Activated CD8-positive, alpha-beta memory T cell treated with anti-CD3 and anti-CD28 coated beads, Interleukin-2, amount 10 ng/mL, durations not matched to agents 7 days and 5 days (primary cell): ENCODE measurements at places on chromosomes 7 and 10. TPM values are rescaled to one million over a fixed set of nuclear protein-coding genes. Genes with fewer than 3 reads are reported as not detected.
A peak's percentile ranks its signal among the peaks of the same experiment; 100 is the strongest.

DNA sequence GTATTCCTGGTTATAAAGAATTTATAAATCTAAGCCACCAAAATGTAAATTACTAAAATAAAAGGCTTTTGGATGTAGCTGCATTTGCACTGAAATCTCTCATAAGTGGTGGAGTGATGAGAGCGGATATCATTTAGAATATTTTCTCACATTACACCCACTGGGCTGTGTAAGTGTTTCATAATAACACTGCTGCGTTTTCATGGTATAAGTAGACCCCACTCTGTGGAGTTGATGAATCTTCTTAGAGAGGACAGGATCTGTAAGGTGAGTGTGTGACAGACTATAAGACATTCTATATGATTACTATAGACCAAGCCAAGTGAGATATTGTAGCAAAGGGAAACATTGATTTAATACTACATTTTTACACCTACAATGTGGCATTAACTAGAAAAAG is 1024.1 kb upstream of the LRRN3 start:
- no peak for DNase-seq
- H3K4me1 ChIP-seq: no peaks in the 10 kb centered on the region
- no peaks in the 10 kb centered on the region for H3K36me3 ChIP-seq
- no peak overlapping the region for H3K4me3 ChIP-seq

- no peak overlapping the region for H3K27ac ChIP-seq
- no peak for DNase-seq
- no peaks in the 10 kb centered on the region for H3K27me3 ChIP-seq
Measured at GRCh38 chr7:18948521-18948920, 168.9 kb downstream of the TWIST1 start.

DNA sequence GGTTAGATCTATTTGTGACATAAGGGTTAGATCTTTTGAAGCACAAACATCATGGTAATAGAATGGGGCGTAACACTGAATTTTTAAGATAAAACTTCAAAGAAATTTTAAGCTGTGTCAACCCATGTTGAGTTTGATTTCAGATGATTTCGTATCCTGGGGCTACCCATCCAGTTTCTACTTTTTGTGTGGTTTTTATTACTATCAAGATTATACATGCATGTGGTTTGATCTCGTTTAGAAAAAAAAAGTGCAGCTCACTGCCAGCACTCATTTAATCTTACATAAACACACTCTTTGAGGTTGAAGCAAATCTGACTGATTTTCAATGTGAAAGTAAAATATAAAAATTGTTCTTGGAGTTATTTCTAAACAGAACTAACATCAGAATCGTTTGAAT is 140.8 kb upstream of the GRB10 start:
- no peaks in the 10 kb centered on the region for H3K4me1 ChIP-seq
- no peak overlapping the region for H3K27ac ChIP-seq
- H3K4me3 ChIP-seq: no peak overlapping the region
- DNase-seq: no peak
- peaks cover 4% of the 10 kb centered on the region for H3K27me3 ChIP-seq

- no peaks in the 10 kb centered on the region for H3K36me3 ChIP-seq
- no peaks in the 10 kb centered on the region for H3K4me1 ChIP-seq
- H3K4me3 ChIP-seq: no peak overlapping the region
- H3K27ac ChIP-seq: no peak overlapping the region
Measured at GRCh38 chr10:1185911-1186682, 129.9 kb downstream of the WDR37 start.

DNA sequence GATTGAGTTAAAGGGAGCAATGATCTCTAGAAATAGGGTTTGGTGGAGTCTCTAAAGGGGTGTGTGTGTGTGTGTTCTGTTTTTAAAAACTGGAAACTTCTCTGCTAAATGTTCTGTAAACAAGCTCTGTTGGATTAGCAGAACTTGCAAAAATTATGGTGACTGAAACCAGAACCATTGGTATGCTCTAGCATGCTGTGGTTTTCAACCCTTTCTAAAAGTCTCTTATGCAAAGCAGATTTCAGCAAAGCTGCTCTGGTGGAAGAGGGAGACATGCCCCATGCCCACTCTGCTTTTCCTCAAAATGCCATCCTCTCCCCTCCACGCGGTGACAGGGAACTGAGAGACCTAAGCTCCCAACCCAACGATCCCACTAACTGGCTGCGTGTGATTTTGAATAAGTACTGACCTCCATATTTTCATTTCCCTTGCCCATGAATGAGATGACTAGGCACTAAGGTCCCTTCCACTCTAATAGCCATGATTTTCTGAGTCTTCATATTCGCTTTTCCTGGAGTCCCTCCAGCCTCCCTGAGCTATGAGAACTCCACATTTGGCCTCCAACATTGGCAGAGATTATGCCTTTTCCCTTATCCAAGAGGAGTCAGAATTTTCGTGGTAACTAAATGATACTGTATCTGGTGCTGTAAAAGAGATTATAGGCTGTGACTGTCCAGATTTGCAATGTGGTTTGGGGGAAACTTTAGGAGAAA is 117.3 kb upstream of the PALS2 start:
- peaks cover 20% of the 10 kb centered on the region for H3K27me3 ChIP-seq
- DNase-seq: no peak
- no peak overlapping the region for H3K4me3 ChIP-seq
- no peak overlapping the region for H3K27ac ChIP-seq

- peaks cover 25% of the 10 kb centered on the region for H3K27me3 ChIP-seq
- no peak overlapping the region for H3K27ac ChIP-seq
- no peaks in the 10 kb centered on the region for H3K36me3 ChIP-seq
- no peaks in the 10 kb centered on the region for H3K4me1 ChIP-seq
Measured at GRCh38 chr7:23332910-23333612, 33.9 kb downstream of the MALSU1 start.

GRCh38 chr7:120799813-120800475 is 58.0 kb downstream of the TSPAN12 start:
- no peak for DNase-seq
- peaks cover 2% of the 10 kb centered on the region for H3K4me1 ChIP-seq
- H3K36me3 ChIP-seq: no peaks in the 10 kb centered on the region
- peaks cover 2% of the 10 kb centered on the region for H3K27me3 ChIP-seq

DNA sequence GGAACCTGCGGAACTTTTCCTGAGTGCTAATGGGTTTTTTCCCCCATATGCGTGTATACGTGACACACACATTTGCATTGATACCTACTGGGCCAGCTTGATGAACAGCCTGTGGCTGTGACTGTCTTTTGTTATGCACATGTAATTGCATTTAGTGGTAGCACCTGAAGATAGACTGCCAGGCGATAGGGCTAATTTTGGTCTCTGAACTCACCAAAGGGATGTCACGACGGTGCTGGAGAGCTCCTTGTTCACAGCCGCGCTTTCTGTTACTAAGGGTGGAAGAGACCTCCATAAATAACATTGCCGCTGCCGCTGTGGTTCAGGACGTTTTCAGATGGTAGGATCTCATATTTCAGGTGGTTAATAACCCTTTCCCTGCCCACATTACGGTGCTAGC is 133.2 kb downstream of the CAMK1D start:
- no peak for DNase-seq
- no peaks in the 10 kb centered on the region for H3K36me3 ChIP-seq
- no peak overlapping the region for H3K4me3 ChIP-seq
- no peaks in the 10 kb centered on the region for H3K27me3 ChIP-seq
- no peak overlapping the region for H3K27ac ChIP-seq

DNA sequence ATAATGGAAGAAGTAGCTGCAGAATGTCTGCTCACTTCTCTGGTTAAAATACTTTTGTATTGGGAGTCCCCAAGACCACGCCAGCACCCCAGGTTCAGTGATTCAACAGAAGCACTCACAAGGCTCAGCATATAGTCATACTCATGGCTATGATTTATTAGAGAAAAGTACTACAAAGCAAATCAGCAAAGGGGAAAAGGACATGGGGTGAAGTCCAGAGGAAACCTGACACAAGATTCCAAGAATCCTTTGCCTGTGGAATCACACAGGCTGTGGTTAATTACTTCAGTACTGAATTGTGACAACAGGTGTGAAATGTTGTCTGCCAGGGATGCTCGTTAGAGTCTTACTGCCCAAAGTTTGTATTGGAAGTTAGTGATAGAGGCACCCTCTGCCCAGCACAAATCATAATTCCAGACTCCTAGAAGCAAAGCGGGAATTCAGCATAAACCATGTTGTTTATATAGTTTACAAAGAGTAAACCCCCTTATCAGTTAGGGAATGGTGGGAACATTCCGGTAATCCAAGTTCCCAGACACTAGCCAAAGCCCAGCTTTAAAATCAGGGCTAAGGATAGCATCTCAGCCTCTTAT is 79.4 kb downstream of the HYCC1 start:
- no peak for DNase-seq
- H3K27ac ChIP-seq: no peak overlapping the region
- peaks cover 7% of the 10 kb centered on the region for H3K36me3 ChIP-seq
- H3K4me1 ChIP-seq: peaks cover 2% of the 10 kb centered on the region
- peaks cover 18% of the 10 kb centered on the region for H3K27me3 ChIP-seq
- H3K4me3 ChIP-seq: no peak overlapping the region

DNA sequence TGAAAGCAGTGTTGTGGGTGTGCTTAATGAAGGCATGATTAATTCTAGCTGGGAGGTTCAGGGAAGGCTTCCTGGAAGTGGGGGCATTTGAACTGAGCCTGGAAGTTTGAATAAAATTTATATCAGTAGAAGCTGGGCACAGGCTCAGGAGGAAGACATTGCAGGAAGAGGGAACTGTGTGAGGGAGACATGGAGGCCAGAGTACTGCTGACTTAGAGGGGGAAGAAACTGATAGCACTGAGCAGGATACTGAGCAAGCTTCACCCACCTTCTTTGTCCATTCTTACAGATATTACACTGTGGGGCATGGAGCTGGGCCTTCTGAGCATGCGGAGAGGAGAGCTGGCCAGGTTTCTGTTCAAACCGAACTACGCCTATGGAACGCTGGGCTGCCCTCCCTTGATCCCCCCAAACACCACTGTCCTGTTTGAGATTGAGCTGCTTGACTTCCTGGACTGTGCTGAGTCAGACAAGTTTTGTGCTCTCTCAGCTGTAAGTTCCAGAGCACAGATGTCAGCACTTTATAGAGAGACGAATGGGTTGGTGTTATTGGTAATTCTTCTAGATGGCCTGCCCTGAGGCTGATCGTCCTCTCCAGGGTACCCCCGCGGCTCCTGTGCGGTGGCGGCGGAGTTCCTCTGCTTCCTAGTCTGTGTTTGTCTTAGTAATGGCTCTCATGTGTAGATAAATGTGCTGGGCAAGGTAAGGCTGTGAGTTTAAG is 2.1 kb downstream of the FKBP6 start:
- H3K27me3 ChIP-seq: peaks cover 3% of the 10 kb centered on the region
- peaks cover 1% of the 10 kb centered on the region for H3K4me1 ChIP-seq
- no peak for DNase-seq
- H3K4me3 ChIP-seq: no peak overlapping the region
- H3K36me3 ChIP-seq: no peaks in the 10 kb centered on the region

DNA sequence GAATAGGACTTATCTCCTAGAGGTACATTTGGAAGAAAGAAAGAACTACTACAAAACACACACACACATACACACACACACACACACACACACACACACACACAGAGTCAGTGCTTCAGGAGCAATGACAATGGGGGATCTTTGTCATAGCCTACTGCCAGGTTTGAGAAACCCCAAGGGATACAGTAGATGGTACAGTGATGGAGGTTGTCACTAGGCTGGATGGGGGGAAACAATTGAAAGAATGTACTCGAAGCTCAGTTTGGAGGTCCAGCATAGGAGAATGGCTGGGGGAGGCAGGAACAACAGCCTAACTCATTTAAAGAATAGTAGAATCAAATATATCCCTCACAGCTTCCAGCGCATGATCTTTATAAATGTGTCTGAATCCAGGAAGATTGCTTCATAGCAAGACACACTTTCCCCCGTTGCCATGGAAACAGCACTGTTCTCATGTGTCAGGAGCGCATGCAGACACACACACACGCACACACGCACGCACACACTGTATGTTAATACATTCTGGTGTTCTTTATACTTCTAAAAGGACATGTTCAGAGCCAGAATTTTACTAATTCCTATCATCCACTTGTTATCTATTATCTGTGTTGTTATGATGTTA is 32.6 kb upstream of the ZNRF2 start:
- H3K4me3 ChIP-seq: no peak overlapping the region
- no peaks in the 10 kb centered on the region for H3K36me3 ChIP-seq
- H3K27ac ChIP-seq: no peak overlapping the region
- peaks cover 14% of the 10 kb centered on the region for H3K4me1 ChIP-seq
- no peak for DNase-seq
- H3K27me3 ChIP-seq: no peaks in the 10 kb centered on the region

DNA sequence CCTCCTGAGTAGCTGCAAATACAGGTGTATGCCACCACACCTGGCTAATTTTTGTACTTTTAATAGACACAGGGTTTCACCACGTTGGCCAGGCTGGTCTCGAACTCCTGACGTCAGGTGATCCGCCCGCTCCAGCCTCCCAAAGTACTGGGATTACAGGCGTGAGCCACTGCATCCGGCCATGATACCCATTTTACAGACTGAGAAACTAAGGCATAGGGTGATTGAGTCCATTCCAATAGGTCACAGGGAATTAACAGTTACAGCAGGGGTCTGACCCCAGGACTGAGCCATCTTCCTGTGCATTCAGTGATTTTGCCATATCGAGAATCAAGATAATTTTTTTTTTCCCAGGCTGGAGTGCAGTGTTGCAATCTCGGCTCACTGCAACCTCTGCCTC is 12.3 kb upstream of the CTBP2 start:
- no peaks in the 10 kb centered on the region for H3K36me3 ChIP-seq
- DNase-seq: no peak

- no peaks in the 10 kb centered on the region for H3K27me3 ChIP-seq
- peak overlapping the region; percentile 74 for H3K4me3 ChIP-seq
- DNase-seq: peak; percentile 74
- H3K36me3 ChIP-seq: peaks cover 7% of the 10 kb centered on the region
Measured at GRCh38 chr7:50664461-50664922, 99.3 kb upstream of the DDC start.

DNA sequence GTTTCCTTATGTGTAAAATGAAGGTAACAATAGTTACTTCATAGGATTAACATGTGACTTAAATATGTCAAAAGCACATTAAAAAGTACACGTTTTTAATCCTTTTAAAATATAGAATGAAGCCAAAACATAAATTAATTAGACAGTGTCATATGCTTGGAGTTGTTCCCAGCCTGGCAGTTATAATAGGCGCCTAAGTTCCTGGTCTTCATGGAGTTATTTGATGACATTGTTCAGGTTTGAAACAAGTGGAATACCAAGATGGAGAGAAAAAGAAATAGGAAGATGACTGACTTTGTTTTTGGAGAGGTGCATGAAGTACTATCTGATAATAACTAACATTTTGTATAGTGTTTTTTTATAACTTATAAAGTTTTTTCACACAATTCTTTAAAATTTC is 67.3 kb downstream of the ZNRF2 start:
- H3K4me3 ChIP-seq: no peak overlapping the region
- peaks cover 40% of the 10 kb centered on the region for H3K4me1 ChIP-seq
- H3K27me3 ChIP-seq: no peaks in the 10 kb centered on the region
- no peak for DNase-seq

- peaks cover 3% of the 10 kb centered on the region for H3K36me3 ChIP-seq
- DNase-seq: no peak
- no peak overlapping the region for H3K4me3 ChIP-seq
- H3K27me3 ChIP-seq: no peaks in the 10 kb centered on the region
- H3K27ac ChIP-seq: no peak overlapping the region
- H3K4me1 ChIP-seq: peaks cover 6% of the 10 kb centered on the region
Measured at GRCh38 chr7:2175091-2175490, 57.7 kb downstream of the MAD1L1 start.

- peaks cover 22% of the 10 kb centered on the region for H3K4me1 ChIP-seq
- H3K4me3 ChIP-seq: no peak overlapping the region
- peak overlapping the region; percentile 5 for H3K27ac ChIP-seq
- H3K27me3 ChIP-seq: no peaks in the 10 kb centered on the region
- DNase-seq: peak; percentile 74
Measured at GRCh38 chr10:47277352-47278151, 22.4 kb upstream of the GDF10 start.

The CACNB2 gene
- not detected for total RNA-seq

The BCL7B gene
- total RNA-seq: 87.0 TPM

The AOC1 gene
- not detected for total RNA-seq

The CUZD1 gene
- 3.6 TPM for total RNA-seq

The PRRT4 gene
- not detected for total RNA-seq

The PLPP4 gene
- not detected for total RNA-seq

The CHAT gene
- total RNA-seq: not detected

The PAXIP1 gene
- 33.9 TPM for total RNA-seq

The HMX3 gene
- not detected for total RNA-seq
